ENCODE measurements at places on chromosomes 7 and 10. TPM values are rescaled to one million over a fixed set of nuclear protein-coding genes. Genes with fewer than 3 reads are reported as not detected.

- H3K4me1 ChIP-seq: peaks cover 78% of the 10 kb centered on the region
- no peaks in the 10 kb centered on the region for H3K36me3 ChIP-seq
- no peak for DNase-seq
- no peaks in the 10 kb centered on the region for H3K27me3 ChIP-seq
- no peak overlapping the region for H3K4me3 ChIP-seq
Observed at GRCh38 chr10:71737834-71738197, 18.2 kb upstream of the C10orf105 start.

The REEP3 gene
- 9.7 TPM for total RNA-seq

- H3K4me3 ChIP-seq: no peak overlapping the region
- no peak overlapping the region for H3K27ac ChIP-seq
- DNase-seq: no peak
- no peaks in the 10 kb centered on the region for H3K27me3 ChIP-seq
- H3K4me1 ChIP-seq: peaks cover 27% of the 10 kb centered on the region
Observed at GRCh38 chr7:7323352-7323751, 141.0 kb downstream of the C1GALT1 start.

GRCh38 chr10:124539935-124540641 is 78.5 kb downstream of the LHPP start:
- peak overlapping the region; percentile 50 for H3K4me3 ChIP-seq
- peak; percentile 71 for DNase-seq
- H3K27me3 ChIP-seq: no peaks in the 10 kb centered on the region
- no peaks in the 10 kb centered on the region for H3K36me3 ChIP-seq
- peaks cover 89% of the 10 kb centered on the region for H3K4me1 ChIP-seq

- peaks cover 6% of the 10 kb centered on the region for H3K27me3 ChIP-seq
- DNase-seq: peak; percentile 2
- H3K4me1 ChIP-seq: no peaks in the 10 kb centered on the region
- no peak overlapping the region for H3K4me3 ChIP-seq
Observed at GRCh38 chr7:101562531-101563197, 66.4 kb downstream of the MYL10 start.

GRCh38 chr10:13730956-13731355 is 144.2 kb downstream of the PRPF18 start:
- no peaks in the 10 kb centered on the region for H3K36me3 ChIP-seq
- H3K4me3 ChIP-seq: no peak overlapping the region
- H3K27me3 ChIP-seq: no peaks in the 10 kb centered on the region

GRCh38 chr7:5586279-5586962 is 162.8 kb upstream of the TNRC18 start:
- H3K27me3 ChIP-seq: peaks cover 3% of the 10 kb centered on the region
- H3K36me3 ChIP-seq: no peaks in the 10 kb centered on the region
- no peak overlapping the region for H3K4me3 ChIP-seq
- peaks cover 15% of the 10 kb centered on the region for H3K4me1 ChIP-seq

The PLA2G12B gene
- total RNA-seq: not detected

DNA sequence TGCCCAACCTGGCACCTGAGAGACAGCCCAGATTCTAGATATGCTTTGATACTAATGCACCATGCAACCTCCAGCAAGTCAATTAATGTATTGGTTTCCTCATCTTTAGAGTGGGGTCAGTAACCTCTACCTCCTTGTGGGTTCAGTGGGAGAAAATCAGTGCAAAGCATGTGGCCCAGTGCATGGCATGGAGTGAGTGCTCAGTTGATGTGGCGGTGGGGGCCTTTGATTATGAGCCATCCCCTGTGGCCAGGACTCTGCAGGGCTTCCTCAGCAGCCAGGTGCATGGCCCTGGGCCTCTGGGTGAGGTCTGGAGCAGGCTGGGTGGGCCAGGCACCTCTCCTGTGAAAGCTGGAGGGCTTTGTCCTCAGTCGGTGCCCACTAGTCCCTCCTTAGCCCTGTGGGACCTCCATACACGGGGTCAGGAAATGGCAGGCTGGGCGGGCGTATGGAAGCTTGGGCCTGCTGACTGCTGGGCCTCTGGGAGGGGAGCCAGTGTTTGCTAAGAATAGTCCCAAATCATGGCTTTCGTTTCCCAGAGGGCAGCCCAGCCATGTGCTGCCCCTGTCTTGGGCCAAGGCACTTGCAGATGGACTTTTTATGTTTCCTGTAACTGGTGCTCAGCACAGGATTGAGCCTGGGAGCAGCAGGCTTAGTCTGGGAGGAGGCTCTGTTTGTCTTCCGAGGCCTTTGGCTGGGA is 3.4 kb downstream of the PALD1 start:
- H3K36me3 ChIP-seq: no peaks in the 10 kb centered on the region
- no peak for DNase-seq
- H3K27ac ChIP-seq: no peak overlapping the region

GRCh38 chr10:125850766-125851731 is 27.7 kb downstream of the BCCIP start:
- peaks cover 54% of the 10 kb centered on the region for H3K36me3 ChIP-seq
- no peaks in the 10 kb centered on the region for H3K4me1 ChIP-seq
- DNase-seq: no peak
- no peak overlapping the region for H3K4me3 ChIP-seq

- H3K4me3 ChIP-seq: no peak overlapping the region
- no peaks in the 10 kb centered on the region for H3K36me3 ChIP-seq
- no peak overlapping the region for H3K27ac ChIP-seq
Observed at GRCh38 chr7:157020514-157021070, 10.1 kb upstream of the MNX1 start.

GRCh38 chr10:130016993-130017630 is 53.0 kb upstream of the EBF3 start:
- DNase-seq: no peak
- no peaks in the 10 kb centered on the region for H3K36me3 ChIP-seq
- no peak overlapping the region for H3K4me3 ChIP-seq
- H3K27ac ChIP-seq: no peak overlapping the region
- no peaks in the 10 kb centered on the region for H3K27me3 ChIP-seq

DNA sequence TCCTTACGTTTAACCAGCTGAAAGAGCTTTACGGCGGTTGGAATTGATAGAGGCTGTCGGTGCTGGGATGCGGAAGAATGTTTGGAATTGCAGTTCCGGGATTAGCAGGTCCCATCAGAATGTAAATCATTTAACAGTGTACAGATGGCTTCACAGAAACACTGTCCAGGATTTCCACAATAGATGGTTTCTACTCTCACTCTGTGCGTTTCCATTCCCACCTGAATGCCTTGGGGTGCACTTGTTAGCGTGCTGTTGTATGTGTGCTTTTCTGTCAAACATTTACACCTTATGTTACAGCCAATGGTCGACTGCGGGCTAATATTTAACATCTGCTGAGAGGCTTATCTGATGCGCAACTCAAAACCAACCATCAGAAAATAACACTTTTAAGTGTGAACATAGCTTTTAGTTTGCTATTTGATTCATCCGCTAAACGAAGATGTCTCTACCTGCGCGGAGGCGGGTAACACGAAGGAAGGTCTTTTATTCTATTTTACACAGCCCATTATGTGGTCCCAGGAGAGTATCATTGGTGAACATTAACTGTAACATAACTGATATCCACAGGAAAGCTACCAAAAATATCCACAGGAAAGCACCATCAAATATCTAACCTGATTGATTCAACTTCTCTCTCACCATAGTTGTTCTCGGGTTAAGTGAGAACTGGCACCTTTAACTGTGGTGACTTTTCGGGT is 179.0 kb downstream of the PRPF18 start:
- no peak for DNase-seq
- H3K4me3 ChIP-seq: no peak overlapping the region

The C10orf62 gene
- not detected for total RNA-seq

The SGPL1 gene
- total RNA-seq: 36.3 TPM

- no peaks in the 10 kb centered on the region for H3K4me1 ChIP-seq
- no peak for DNase-seq
- no peak overlapping the region for H3K27ac ChIP-seq
Observed at GRCh38 chr10:129690248-129691070, 223.4 kb downstream of the MGMT start.

GRCh38 chr10:48363617-48364355 is 57.3 kb downstream of the MAPK8 start:
- no peaks in the 10 kb centered on the region for H3K27me3 ChIP-seq
- no peak overlapping the region for H3K27ac ChIP-seq
- DNase-seq: no peak

DNA sequence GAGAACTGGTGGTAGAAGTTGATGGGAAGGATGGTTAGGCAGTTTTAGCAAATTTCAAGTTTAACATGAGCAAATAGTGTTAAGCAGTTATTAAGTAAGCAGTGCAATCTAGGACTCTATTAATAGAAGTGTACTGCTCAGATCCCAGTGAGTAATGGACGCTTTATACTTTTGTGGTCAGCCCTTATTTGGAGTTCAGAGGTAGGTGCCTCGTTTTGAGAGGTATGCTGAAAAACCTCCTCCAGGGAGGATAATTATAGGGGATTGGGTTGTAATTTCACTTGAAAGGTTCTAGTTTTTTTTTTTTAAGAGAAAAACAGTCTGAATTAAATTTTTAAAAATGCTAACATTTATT is 33.5 kb upstream of the CCDC7 start:
- no peak for DNase-seq
- H3K27ac ChIP-seq: no peak overlapping the region
- H3K4me3 ChIP-seq: no peak overlapping the region

The DYNC1I1 gene
- not detected for total RNA-seq

The GIMAP6 gene
- 0.17 TPM for total RNA-seq

- peaks cover 60% of the 10 kb centered on the region for H3K36me3 ChIP-seq
- no peak overlapping the region for H3K4me3 ChIP-seq
- no peaks in the 10 kb centered on the region for H3K27me3 ChIP-seq
Observed at GRCh38 chr7:100065452-100066186, 15.9 kb downstream of the ZNF3 start.

DNA sequence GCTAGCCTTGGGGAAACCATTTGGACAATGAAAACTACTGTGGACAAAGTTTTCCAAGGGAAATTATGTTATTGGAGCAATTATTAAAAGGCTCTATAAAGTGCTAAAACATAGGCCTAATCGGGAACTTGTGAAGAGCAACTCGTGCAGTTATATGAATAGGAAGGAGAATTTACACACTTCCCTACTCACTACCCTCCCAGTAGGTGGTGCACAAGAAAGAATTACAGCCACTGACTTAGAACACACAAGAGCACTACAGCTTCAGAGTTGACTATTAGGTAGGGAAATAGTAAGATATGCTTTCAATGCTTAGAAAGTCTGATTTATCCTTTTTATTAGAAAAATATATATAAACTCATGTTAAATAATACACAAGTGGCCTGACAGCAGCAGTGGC is 47.2 kb downstream of the GSAP start:
- H3K27ac ChIP-seq: no peak overlapping the region
- H3K36me3 ChIP-seq: peaks cover 58% of the 10 kb centered on the region
- DNase-seq: no peak
- no peaks in the 10 kb centered on the region for H3K27me3 ChIP-seq
- no peak overlapping the region for H3K4me3 ChIP-seq

DNA sequence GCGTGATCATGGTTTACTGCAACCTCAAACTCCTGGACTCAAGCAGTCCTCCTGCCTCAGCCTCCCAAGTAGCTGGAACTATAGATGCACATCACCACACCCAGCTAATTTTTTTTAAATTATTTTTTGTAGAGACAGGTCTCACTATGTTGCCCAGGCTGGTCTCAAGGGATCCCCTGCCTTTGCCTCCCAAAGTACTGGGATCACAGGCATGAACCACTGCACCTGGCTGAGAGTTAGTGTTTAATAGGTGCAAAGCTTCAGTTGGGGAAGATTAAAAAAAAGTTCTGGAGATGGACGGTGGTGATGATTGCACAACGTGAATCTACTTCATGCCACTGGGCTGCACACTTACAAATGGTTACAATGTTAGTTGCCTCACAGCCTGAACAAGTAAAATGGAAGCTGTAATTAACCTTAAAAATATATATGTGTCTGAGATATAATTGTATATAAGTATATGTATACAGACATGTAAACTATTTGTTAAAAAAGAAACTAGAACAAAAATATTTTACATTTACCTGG is 106.4 kb upstream of the ZNF438 start:
- no peak overlapping the region for H3K27ac ChIP-seq
- H3K36me3 ChIP-seq: no peaks in the 10 kb centered on the region
- no peaks in the 10 kb centered on the region for H3K27me3 ChIP-seq
- H3K4me1 ChIP-seq: peaks cover 20% of the 10 kb centered on the region

DNA sequence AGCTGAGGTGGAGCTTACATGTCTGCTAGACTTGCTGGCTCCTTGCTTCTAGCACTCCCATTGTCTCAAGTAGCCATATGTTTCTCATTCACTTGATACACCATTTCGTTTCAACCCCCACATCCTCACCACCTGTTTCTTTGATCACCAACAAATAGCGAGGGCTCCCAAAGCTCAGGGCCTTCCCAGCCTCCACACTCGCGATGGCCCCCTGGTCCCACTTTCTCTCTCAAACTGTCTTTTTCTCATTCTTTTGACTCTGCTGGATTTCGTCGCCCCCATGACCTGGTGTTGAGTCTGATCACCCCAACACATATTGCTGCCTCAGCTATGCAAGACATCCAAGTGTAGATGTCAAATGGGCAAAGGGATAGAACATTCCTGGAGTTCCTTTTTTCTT is 26.0 kb upstream of the SMNDC1 start:
- H3K27me3 ChIP-seq: no peaks in the 10 kb centered on the region
- no peak overlapping the region for H3K27ac ChIP-seq
- peaks cover 25% of the 10 kb centered on the region for H3K4me1 ChIP-seq
- peaks cover 3% of the 10 kb centered on the region for H3K36me3 ChIP-seq
- no peak for DNase-seq

GRCh38 chr7:83798489-83798888 is 149.6 kb upstream of the SEMA3E start:
- no peak for DNase-seq
- H3K36me3 ChIP-seq: no peaks in the 10 kb centered on the region
- H3K27ac ChIP-seq: no peak overlapping the region
- H3K4me3 ChIP-seq: no peak overlapping the region
- no peaks in the 10 kb centered on the region for H3K27me3 ChIP-seq

- peaks cover 29% of the 10 kb centered on the region for H3K4me1 ChIP-seq
- no peaks in the 10 kb centered on the region for H3K27me3 ChIP-seq
- DNase-seq: peak; percentile 29
- H3K4me3 ChIP-seq: peak overlapping the region; percentile 53
- peak overlapping the region; percentile 68 for H3K27ac ChIP-seq
Observed at GRCh38 chr10:69222157-69223027, 2.3 kb downstream of the HKDC1 start.

- no peak overlapping the region for H3K27ac ChIP-seq
- H3K36me3 ChIP-seq: no peaks in the 10 kb centered on the region
- no peak for DNase-seq
- no peaks in the 10 kb centered on the region for H3K27me3 ChIP-seq
Observed at GRCh38 chr10:9068003-9068402, 1013.5 kb downstream of the GATA3 start.

The NODAL gene
- not detected for total RNA-seq

GRCh38 chr10:79202188-79203013 is 133.6 kb downstream of the ZMIZ1 start:
- no peaks in the 10 kb centered on the region for H3K27me3 ChIP-seq
- H3K36me3 ChIP-seq: no peaks in the 10 kb centered on the region
- no peaks in the 10 kb centered on the region for H3K4me1 ChIP-seq
- no peak overlapping the region for H3K4me3 ChIP-seq
- DNase-seq: peak; percentile 39

- H3K4me3 ChIP-seq: no peak overlapping the region
- H3K4me1 ChIP-seq: peaks cover 38% of the 10 kb centered on the region
- no peaks in the 10 kb centered on the region for H3K27me3 ChIP-seq
- no peaks in the 10 kb centered on the region for H3K36me3 ChIP-seq
Observed at GRCh38 chr10:61754587-61755550, 92.1 kb downstream of the CABCOCO1 start.

Measured in activated B cell treated with CpG ODN at 0.5 μM for 24 hours (primary cell).